ENCODE measurements at places on chromosomes 6 and 20.
A peak's percentile ranks its signal among the peaks of the same experiment; 100 is the strongest.

DNA sequence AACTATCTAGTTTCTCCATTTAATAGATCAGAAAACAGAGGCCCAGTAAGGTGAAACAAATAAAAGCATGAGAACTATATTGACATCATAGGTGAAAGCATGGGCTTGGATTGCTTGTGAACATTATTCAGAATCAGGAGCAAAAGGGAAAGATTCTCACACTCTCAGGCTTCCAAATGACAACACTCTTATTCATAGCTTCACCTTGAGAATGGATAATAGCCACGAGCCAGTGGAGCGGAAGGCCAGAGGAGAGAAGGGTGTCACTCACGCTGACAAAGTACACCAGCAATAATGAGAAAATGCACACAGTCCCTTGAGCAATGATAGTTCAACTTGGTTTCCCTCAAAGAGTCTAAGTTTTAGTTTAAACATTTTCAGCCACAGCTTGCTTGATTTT lies 339.0 kb downstream of the TPBG start:
- no peak for DNase-seq

DNA sequence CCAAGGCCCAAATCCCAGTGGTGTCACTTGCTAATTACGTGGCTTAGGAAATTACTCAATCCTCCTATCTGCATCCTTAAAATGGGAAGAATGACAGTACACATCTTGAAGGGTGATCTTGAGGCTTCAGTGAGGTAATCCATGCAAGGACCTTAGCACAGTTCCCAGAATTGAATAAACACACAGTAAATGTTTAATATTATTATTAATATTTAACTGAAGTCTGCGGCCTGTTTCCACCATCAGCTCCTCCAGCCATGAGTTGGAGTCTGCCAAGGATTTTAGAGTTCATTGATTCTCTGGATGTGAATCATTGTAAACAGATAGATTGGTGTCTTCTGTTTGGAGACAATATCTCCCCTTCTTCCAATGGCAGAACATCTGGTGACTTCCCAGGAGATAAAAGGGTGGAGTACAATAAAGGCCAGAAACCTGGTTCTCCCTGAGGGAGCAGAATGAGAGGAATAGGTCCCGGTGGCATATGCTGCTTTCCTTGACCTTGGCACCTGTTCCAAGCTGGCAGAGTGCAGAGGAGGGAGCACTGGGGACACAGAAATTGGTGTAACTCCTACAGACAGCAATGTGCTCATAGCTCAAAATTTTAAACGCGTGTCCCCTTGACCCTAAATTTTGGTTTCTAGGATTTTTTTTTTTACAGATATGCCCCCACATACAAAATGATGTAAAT lies 25.4 kb downstream of the UNC5CL start:
- DNase-seq = no peak

DNA sequence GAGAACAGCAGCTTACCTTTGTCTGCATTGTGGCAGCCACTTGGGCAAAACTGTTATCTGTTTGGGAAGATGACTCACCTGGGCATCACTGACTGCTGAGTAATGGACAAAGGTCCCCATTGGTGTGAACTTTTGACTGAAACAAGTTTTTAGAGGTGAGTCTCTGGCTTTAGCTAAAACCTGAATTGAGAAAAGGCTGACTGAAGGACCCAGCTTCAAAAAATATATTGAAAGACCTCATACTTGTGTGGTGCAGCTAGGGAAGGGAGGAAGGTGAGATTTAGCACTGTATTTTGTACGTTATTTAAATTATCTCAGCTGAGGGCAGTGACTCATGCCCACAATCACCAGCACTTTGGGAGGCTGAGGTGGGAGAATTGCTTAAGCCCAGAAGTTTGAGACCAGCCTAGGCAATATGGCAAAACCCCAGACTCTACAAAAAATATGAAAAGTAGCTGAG lies 4.5 kb upstream of the CITED2 start:
- no peak for DNase-seq

GRCh38 chr20:41142919-41143318 lies 5.6 kb downstream of the PLCG1 start:
- no peak for DNase-seq

DNA sequence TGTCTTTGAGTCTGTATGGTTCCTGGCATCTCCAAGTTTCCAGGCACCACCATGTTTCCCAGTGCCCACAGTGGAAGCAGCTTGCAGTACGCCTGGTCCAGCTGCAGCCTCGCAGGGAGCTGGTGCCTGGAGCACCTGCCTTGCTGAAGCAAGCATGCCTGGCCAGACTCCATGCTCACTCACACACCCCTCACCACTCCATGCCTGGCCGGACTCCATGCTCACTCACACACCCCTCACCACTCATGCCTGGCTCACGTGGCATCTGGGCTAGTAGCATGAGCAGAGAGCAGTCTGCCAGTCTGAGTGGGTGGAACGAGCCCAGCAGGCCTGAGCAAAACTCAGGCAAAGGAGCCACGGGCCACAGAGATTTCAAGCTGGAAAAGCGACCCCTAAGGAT lies 214.3 kb downstream of the TFAP2C start:
- DNase-seq = no peak

DNA sequence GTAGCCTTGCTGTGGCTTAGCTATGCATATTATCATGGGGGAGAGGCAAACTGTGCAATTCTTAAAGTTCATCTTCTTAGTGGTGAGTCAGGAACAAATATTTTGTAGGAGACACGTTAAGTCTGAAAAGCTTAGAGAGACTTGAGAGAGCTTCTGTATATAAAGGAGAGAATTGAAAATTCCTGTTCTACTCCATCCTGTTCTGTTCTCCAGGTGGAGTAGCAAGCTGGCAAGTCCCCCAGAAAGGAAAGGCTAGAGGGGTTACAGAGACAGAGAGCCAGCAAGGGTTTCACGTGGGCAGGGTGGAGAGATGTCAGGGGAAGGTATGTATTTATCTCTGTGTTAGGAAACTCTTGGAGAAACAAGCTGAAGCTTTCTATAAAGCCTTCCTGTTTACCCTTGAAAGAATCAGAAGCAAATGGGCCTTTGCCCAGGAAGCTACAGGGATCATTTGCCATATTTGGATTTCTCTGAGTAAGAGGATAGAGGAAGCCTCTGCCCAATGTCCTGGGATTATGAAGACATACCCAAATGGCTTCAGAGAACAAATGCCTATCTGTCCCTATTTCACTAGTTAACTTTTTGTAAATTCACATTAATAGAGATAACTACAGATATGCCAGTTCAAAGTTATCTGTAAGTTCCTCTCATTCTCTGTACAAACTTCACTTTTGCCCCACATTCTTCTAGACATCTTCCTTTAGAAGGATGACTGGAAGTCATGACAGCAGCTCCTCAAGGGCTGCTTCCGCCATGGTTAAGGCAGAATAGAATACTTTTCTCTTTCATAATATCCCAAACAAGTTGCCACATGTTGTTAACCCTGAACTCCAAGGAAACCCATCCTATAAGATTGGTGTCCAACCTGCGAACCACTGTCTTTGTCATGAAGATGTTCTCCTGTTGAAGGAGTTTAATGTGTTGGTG lies 126.7 kb upstream of the NEDD9 start:
- no peak for DNase-seq

GRCh38 chr20:35088231-35089145 lies 4.1 kb downstream of the TRPC4AP start:
- DNase-seq = no peak

GRCh38 chr6:43347021-43347420 lies 22.4 kb downstream of the ZNF318 start:
- DNase-seq = no peak

DNA sequence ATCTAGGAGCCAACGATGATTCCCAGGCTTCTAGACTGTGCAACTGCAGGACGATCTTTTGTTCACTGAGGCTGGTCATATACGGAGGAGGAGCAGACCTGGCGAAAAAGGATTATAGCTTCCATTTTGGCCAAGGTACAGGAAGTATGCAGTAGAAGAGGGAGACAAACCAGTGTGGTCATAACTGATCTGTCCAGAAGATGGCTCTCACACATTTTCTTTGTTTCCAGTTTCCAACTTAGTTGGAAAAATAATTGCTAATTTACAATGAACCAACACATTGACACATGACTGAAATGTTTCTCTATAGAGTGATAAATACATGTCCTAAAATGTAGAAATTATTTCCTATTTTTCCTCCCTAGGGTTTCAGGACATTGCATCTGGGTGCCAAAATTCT lies 364.1 kb upstream of the BTBD3 start:
- no peak for DNase-seq

- DNase-seq = no peak
These were observed 255.7 kb downstream of the PRKN start for GRCh38 chr6:162471842-162472241.

- no peak for DNase-seq
These were observed 40.1 kb downstream of the SOX4 start for GRCh38 chr6:21633511-21634109.

DNA sequence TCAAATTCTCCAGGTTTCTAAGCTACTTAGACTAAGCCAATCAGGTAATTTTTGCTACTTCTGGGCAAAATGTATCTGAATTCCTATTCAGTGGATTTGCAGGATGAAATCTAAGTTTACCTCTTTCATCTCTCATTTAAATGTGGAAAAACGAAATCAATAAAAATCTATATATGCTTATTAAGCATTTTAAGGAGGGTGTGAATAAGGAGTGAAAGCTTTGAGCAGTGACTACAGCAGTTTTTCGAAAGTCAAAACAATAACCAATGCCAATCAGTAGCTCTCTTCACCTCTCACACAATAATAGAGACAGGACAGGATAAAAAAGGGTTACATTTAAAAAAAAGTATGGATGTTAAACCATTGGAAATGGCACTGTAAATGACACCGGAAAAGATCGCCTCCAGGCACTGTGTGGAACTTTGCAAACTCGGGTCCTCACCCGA lies 476 bp upstream of the BCKDHB start:
- DNase-seq = no peak

DNA sequence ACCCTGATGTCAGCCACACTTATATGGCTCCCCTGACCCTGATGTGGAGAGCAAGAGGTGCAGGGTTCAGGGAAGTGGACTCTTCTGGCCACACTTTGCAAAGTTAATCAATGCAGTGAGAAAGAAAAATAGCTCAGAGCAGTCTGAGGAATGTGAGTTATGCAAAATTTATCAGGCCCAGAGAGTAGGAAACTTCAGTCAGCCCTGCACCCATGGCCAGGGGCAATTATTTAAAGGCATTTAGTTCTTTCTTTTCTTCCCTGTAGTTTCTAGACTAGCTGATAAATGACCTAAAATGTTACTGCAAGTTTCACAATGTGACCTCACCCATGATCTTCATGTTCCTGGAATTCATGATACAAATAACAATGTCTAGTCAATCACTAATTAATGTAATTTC lies 143.7 kb upstream of the GGTLC1 start:
- DNase-seq = no peak

GRCh38 chr6:167706313-167707109 lies 120.2 kb upstream of the AFDN start:
- DNase-seq = no peak

DNA sequence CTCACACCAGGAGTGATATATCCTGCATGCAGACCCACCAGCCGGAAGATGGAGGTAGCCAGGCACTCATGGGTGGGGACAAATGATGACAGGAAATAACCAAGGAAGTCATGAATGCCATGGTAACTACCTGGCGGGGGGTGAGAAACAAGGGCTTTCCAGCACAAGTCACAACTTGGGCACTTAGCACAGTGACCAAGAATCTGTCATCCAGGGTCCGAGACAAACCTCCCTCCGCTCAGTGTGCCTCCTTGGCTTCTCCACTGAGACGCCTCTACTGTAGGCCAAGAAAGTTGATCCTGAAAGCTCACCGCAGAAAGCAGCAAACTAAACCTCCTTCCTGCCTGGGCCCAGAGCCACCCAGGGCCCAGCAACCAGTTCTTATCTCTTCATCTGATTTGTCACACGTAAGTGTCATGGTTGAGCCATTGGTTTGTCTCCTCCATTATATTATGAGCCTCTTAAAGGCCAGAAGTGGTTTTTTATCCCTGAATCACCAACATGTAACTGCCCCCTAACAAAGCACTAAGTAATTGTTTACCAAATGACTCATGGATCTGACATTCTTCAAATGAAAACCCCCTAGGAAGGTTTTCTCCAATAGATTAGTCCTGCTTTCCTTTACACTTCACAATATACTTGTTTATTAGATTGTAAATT lies 84.3 kb upstream of the TAB2 start:
- DNase-seq = peak; percentile 86

DNA sequence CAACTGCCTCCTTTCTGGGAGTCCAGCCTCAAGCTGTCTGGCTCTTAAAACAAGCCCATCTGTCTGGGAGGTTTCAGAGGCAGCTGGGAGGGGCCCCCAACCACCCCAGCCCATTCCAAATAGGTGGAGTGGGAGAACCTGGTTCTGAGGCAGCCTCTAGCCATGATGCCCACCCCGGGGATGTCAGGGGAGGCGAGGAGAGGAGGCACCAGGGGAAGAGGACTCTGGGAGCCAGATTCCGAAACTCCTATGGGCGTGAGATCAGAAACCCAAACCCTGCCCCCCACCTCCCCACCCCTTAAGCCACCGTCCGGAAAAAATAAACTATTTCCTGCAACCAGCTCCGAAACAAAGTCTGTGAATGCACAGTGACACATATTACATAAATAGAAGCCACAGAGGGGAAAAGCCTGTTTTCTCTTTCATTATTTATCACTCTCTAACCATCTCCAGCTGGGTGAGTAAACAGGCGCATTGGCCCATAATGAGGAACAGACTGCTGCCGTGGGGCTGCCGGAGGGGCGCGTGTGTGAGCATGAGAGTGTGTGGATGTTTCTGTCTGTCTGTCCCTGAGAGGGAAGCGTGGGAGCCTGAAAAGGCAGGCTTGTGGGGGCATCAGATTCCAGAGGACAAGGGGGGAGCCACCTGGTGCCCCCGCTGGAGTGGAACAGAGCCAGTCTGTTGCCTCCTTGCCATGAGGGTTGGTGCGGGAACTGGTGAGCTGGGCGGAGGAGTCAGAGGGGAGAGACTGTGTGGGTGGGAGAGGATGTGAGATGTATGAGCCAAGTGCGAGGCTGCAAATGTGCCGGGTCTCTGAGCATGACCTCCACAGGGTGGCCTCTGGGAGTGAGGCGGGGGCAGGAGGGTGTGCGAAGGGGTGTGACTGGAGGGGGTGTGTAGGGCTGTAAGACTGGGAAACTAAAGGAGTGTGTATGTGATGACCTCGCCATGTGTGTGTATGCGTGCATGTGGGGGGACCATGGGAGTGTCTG lies 14.3 kb upstream of the FOXP4 start:
- DNase-seq = peak; percentile 60

DNA sequence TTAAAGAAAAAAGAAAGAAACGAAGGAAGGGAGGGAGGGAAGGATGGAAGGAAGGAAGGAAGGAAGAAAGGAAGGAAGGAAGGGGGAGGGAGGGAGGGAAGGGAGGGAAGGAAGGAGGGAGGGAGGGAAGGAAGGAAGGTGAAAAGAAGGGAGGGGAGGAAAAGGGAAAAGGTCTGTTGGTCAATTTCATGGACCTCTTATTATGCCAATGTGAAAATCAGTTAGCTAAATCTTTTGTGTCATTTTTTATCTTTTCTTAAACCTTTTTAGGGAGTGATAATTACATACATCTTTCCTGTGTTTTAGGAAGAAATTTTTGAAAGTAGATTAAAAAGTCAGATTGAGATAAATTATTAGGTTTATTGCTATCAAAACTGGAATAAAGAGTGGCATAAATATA lies 670.2 kb upstream of the CITED2 start:
- no peak for DNase-seq
